Suppressor macrophage treated with lipopolysaccharide for 1 hour (primary cell): ENCODE measurements at places on chromosomes 7 and 10.
A peak's percentile ranks its signal among the peaks of the same experiment; 100 is the strongest.

DNA sequence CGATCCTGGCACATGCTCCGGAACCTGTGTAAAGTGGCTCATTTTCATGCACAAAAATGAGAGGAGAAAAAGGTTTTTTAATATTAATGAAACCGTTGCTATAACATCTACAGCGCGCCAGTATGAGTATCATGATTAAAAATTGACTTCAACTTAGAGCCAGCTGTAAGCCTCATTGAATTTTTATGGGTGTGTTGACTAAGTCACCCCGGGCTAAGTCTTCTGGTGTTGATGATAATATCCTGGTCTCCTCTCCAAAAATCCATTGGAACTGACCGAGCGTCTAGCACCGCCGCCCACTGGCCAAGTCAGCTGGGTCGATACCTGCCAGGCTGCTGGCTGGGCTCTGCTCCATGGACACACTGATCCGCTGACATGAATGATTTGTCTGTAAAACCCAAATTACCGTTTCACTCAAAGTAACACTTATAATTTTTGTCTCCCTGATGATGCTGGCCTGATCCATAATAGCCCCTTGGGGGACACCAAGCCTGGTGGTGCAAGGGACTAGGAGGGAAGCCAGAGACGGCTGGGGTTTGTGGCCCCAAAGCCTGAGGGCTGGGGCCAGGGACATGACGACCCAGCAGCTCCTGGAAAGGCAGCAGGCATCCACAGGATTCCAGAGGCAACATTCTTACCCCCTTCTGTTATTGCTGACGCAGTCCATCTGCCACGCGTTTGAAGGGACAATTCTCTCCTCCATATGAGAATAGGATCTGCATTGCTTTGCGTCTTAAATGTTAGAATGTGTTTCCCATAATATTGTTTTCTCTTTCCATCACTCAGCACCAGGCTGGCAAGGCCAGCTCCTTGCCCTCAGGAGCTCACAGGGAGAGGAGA is 131.0 kb upstream of the PPP2R2D start:
- DNase-seq: no peak

- DNase-seq: no peak
Measured at GRCh38 chr7:1741751-1742554, 71.9 kb downstream of the ELFN1 start.

DNA sequence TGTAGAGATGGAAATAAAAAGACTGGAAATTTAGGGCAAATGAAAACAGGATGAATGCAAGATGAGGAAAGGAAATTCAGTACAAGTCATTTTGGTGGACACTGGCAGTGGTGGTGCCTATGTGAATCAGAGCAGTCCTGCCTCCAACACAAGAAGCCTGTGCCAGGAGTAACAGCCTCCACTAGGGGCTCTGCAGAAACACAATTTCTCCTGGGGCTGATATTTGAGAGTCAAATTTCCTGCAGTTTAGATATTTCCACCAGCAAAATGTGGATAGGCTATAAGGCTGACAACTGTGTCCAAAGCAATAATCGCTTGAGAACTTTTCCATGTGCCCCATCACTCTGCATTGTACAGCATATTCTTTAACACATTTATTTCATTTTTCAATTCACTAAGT is 4.7 kb upstream of the PLXDC2 start:
- DNase-seq: peak; percentile 45

- DNase-seq: no peak
Measured at GRCh38 chr7:17593819-17594419, 295.5 kb downstream of the AHR start.

DNA sequence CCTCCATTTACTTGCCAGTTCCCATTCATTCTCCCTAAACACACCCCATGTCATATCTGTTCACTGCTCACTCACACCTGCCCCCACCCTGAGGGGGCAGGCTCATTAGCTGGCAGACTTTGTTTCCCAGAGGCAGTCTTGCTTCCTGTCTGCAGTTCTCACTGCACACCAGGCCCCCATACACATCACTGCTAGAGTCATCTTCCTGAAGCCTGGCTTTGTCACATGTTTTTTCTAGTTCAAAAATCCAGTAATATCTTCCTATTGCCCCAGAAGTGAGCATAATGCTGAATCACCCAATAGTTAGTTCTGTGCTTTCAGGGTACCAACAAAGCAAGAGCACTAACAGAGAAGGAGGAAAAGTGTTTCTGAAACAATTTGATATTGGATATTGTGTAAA is 1.9 kb downstream of the LRRC72 start:
- DNase-seq: no peak

DNA sequence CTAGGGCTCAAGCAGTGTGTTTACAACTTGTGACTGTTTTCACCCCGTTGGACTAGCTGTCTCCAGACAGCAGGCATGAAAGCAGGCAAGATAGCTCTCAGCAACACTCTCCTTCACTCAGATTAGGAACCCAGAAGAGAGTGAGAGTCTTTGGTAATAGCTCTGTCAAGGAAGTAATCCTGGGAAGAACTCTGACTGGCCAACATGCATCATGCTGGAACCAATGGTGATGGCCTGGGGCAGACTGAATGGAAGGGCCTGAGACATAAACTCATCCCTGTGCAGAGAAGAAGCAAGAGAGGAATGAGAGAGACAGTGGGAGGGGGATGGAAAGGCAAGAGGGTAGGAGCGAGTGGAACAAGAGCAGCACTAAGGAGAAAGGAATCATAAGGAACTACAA is 48.9 kb downstream of the AKR1D1 start:
- peak; percentile 41 for DNase-seq

- no peak for DNase-seq
Measured at GRCh38 chr7:490461-491291, 29.0 kb downstream of the PDGFA start.

GRCh38 chr7:152876749-152877148 is 117.2 kb downstream of the ACTR3B start:
- no peak for DNase-seq

DNA sequence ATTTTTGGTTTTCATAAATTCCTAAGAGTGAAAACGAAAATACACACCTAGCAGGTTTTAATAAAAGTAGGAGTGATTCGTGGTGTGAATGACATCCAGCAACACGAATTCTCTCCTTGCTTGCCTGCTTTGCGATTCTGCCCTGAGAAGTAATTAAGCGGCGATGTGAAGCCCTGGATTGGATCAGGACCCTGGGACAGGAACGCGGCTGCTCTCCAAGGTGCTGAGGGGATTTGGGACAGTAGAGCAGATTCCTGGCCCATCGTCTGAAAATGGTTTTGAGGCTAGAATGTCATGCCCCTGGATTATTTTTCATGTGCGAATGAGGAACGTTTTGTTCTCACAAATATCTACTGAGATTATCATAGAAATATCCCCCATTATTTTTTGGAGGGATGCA is 7.8 kb downstream of the NPS start:
- DNase-seq: no peak
